ENCODE measurements at places on chromosomes 12 and 14. TPM values are rescaled to one million over a fixed set of nuclear protein-coding genes. Genes with fewer than 3 reads are reported as not detected.

Gene NUAK1
- 12.0 TPM for total RNA-seq

Gene SRGAP1
- 22.9 TPM for total RNA-seq

Gene SLC5A8
- not detected for total RNA-seq

DNA sequence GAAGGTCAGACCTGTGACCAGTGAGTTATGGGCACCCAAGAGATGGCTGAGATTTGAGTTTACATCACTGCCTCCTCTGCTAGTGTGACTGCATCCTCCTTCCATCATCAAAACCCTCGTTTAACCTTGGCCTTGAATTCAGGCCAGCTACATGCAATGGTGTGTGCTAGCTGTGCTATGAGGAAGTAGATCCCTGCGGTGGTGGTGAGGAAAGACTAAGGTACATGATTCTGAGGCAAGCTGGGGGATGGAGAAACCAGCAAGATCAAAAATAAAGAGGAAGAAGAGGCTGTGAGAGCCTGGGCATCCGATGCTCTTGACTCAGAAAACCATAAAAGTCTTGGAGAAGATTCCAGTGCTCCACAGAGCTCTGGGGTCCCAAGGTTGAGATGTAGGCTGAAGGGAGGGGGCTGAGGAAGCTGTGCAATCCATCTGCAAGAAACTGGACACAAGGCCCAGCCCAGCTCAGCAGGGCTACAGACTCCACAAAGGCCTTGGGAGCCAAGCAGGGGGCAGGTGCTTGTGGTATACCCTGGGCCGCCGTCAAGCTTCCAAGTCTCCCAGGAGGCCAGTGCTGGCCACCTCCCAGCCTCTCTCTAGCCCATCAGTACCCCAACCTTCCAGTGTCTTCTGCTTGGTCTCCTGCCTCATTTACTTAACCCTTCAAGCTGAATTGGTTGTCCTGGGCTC, 774.8 kb downstream of the VRK1 start:
- ATAC-seq: no peak

DNA sequence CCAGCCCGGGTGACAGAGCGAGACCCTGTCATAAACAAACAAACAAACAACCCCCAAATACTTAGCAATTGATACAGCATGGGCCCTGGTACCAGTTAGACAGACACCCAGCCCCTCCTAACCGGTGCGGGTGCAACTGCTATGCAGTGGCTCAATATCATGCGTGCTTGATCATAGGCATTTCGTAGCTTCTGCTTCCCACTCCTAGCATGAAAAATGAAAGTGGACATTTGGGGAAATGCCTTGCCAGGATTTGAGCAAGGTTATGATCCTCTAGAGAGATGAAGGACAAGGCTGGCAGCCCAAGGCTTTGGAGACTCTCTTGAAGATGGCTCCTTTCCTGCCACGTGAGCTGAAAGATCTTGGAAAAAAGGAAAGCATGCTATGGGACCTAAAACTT, 13.7 kb downstream of the FGF6 start:
- no peak for ATAC-seq

DNA sequence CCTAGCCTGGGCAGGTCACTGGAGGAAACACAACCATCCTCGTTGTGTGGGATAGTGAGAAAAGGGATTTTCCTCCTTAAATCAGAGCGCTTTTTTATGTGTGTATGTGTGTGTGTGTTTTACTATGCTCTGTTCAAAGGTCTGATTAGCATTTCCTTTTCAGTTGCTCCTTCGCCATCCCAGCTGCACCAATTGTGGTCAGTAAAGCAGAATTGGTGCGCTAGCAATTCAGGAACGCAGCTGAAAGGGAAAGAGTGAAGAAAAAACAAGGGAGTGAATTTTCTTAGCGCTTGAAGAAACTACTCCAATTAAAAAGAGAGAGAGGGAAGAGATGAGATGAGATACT, 173.3 kb upstream of the PARP11 start:
- no peak for ATAC-seq

- ATAC-seq: no peak
Measured at GRCh38 chr12:108115123-108116121, 13.7 kb upstream of the WSCD2 start.

- no peak for ATAC-seq
Measured at GRCh38 chr14:95413289-95414215, 93.8 kb upstream of the CLMN start.

- ATAC-seq: no peak
Measured at GRCh38 chr12:108616941-108617858, 16.5 kb downstream of the SELPLG start.

DNA sequence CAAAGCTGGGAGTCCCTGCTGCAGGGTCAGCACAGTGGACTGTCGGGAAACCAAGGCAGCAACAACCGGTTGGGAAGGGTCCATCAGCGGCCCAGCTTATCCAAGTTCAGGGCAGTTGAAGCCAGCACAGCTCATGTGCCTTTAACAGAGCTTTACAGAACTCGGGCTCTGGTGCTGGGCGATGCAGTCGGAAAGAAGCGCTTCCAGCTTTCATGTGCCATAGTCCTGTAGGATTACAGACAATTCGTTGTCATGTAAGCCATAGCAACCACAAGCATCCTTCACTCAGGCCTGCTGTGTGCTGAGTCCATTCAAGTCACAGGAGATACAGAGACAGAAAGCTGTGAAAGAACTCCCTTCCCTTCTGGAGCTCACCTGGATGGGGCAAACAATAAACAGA, 3.5 kb upstream of the FAM181A start:
- no peak for ATAC-seq

- ATAC-seq: no peak
Measured at GRCh38 chr14:46651526-46652144, at the start of gene RPL10L. TSS of gene RPL10L (minus strand) at chr14:46651781. CDS start at chr14:46651736, 45 bp downstream.

- ATAC-seq: no peak
Measured at GRCh38 chr12:57577981-57578758, 12.8 kb upstream of the PIP4K2C start.

GRCh38 chr12:121723200-121723599, 10.6 kb downstream of the TMEM120B start:
- no peak for ATAC-seq

DNA sequence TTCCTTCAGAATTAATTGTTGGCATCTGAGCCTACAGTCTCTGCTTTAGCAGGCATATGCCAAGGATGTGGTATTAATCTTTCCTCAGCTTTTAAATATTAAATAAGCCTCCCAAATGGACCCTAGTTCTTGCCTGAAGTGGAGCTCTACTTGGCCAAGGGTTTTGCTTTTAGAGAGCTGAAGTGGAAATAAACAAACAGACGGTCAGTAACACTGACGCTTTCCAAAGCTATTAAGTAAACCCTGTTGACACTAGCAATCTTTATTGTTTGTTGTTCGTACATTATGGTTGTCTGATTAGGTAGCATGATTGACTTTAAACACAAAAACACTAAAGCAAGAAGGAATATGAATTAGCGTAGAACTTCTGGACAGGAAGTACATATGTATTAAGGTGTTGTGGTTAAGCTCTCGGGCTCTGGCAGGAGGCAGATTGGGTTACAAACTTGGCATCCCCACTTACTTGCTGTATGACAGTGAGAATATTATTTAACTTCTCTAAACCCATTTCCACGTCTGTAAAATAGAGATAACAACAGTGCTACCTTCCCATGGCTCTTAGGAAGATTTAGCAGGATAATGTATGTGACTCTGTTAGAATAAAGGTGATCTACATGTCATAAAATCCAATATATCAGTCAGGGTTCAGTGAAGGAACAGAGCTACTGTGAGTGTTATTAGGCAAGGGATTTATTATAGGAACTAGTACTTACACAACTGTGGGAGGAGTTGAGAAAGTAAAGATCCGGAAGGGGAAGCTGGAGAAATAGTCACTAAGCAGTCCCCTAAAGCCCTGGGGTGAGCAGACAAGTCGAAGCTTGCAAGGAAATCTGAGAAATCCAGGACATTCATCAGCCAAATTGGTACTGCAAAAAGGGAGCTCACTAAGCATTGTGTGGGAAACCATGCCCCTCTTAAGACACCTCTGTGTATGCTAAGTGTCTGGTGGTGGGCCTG, 92.2 kb upstream of the ATF7IP start:
- peak; percentile 48 for ATAC-seq

- ATAC-seq: no peak
Measured at GRCh38 chr12:131753005-131753404, 42.1 kb downstream of the SFSWAP start.

DNA sequence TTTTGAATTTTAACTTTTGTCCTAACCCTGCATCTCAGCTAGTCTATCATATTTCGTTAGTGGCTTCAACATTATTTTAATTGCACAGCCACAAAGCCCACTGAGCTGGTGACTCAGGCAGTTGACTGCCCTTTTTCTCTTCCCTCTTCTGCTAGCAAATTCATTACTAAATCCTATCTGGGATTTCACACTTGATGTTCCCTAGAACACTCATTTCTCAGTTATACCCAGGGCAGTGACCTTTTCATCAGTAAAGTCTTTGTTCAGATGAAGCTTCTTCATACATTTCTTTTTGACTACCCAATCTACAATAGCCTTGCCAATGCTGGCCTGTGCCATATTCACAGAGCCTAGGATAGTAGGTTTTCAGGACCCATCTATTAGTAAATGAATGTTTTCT, 107.0 kb downstream of the ATXN7L3B start:
- no peak for ATAC-seq

DNA sequence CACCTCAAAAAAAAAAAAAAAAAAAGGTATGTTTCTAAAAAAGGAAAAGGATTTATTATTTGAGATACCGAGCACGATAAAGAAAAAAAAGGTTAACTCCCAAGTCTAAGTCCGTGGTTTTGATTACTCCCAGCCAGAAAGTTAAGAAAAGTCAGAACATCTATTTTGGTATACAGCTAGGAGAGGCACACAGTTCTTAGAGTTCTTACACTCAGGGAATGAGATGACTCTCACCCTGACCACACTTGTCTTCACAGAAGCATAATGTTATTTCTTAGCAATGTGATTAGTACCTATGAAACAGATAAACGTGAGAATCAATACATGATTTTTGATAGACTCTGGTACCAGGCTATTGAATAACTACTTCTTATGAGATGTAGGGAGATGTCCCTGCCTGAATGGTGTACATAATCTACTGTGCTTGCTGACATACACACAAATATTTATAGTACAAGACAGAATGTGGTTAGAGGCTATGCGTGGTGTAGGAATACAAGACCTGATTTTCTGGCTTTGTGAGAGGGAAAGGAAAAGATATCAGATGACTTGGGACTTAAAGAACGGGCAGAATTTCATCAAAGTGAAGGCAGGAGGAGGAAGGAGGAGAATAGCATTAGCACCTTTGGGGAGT, 31.6 kb downstream of the LIMA1 start:
- ATAC-seq: no peak

DNA sequence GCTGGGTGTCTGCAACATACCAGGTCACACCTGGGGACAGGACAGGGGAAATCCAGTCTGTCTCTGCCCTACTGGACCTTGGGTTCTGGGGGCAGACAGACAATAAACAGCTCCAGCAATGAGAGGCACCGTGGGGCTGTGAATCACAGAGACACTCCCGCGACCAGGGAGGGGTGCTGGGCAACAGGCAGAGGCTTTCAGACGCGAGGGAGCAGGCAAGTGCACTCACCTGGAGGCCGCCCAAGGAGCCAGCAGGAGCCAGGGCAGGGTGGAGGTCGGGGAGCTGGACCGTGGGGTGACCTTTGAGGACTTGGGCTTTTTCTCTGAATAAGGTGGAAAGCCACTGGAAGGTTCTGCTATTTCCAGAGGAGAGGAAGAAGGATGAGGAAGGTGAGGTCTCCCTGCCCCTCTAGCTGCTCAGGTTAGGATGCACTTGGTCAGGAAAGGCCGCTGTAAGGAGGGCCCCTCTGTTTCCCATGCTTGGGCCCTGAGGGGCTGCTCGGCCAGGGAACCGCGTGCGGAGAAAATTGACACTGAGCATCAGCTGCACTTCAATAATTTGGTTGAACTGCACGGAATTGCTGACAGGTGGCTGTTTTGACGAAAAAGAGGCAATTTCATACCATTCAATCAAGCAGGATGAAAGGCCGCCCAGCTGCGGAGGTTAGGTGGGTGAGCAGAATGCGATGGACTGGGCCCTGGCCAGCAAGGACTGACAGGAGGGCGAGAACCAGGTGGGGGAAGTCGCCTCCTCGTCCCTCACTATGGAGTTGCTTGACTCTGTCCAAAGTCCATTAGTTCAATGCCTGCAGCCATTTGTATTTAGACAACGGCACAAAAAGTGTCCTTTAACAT, 42.2 kb downstream of the JAG2 start:
- ATAC-seq: no peak

- ATAC-seq: no peak
Measured at GRCh38 chr14:61706096-61706690, 10.9 kb downstream of the HIF1A start.

DNA sequence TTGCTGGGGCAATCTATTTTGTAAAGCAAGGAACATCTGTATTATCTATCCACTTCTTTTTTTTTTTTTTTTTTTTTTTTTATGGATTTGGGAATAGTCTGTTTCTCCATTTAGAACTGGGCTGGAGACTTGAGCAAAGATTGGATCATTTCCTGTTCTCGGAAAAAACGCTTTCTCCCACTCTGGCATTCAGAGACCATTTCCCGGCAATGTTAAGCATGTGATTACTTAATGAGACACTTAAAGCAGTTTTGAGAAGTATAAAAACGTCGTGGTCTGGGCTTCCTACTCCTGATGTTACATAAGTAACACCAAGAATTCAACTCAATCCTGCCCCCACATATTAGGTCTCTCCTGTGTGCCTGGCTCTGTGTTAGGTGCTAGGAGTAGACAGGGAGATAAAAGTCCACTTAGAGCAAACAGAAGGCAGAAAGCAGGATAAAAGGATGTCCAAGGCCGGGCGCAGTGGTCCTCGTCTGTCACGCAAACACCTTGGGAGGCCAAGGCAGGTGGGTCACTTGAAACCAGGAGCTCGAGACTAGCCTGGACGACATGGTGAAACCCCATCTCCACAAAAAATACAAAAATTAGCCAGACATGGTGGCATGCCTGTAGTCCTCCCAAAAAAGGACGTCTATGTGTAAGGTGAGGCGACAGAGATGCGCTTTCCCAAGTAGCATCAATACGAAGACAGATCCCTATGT, 152.1 kb upstream of the GSC start:
- ATAC-seq: peak; percentile 63

GRCh38 chr14:68394118-68394763, 398.6 kb downstream of the ZFP36L1 start:
- no peak for ATAC-seq
